ENCODE measurements at places on chromosomes 16 and 17. TPM values are rescaled to one million over a fixed set of nuclear protein-coding genes. Genes with fewer than 3 reads are reported as not detected.

BCL7C gene
- 25.6 TPM for total RNA-seq

DNA sequence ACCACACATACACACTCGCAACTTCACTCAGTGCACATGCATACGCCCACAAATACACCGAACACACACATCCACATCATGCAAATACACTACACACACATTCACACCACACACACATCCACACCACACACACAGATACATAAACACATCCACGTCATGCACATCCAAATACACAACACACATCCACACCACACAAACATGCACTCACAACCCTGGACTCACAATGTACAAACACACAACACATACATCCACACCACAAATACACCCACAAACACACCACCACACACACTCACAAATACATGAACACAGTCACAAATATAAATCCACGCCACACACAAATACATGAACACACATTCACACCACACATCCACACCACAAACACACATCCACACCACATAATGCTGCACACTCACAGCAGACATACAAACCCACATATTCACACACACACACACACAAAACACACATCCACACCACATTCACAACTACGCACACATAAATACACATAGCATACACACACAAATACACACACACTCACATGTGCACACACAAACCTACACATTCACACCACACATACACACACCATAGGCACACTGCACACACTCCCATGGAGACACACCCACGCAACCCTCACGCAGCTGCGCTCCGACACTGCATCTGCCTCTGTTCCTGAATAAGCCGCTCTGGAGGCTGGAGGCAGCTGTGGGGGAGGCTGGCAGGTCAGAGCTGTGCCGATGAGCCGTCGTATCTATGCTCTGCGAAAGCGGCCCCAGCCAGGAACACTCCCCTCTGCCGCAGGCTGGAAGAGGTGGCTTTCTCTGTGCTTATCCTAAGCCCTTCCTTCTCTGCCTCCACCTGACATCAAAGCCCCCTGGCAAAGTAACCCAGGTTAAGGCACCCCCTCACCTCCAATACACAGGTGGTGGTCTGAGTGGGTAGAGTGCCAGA, 141.8 kb downstream of the GRIN2A start:
- no peaks in the 10 kb centered on the region for H3K4me1 ChIP-seq
- no peak for DNase-seq
- H3K27ac ChIP-seq, result no peak overlapping the region
- no peaks in the 10 kb centered on the region for H3K36me3 ChIP-seq

HIGD1B gene
- total RNA-seq, result not detected

GRCh38 chr17:68431661-68432071, 25.6 kb downstream of the WIPI1 start:
- H3K27ac ChIP-seq, result peak overlapping the region; percentile 9
- peaks cover 17% of the 10 kb centered on the region for H3K4me1 ChIP-seq

HOXB7 gene
- total RNA-seq, result 1.7 TPM

RBFOX1 gene
- not detected for total RNA-seq

DNA sequence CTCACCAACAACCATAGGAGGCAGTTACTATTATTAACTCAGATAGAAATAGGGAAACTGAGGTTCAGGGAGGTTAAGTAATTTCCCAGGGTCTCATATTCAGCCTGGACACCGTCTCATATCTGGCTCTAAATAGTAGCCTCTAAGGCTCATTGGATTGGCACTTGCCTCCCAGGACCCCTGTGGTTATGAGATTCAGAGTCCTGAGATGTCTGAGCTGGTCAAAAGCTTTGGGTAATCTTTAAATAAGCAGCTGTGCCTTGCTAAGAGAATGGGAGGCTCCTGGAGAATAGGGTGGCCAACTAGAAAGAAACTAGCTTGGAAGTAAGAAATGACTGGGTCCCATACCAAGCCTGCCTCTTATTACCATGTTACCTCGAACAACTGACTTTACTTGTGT, 50.3 kb upstream of the CRHR1 start:
- DNase-seq, result no peak
- H3K4me1 ChIP-seq, result no peaks in the 10 kb centered on the region
- H3K36me3 ChIP-seq, result peaks cover 1% of the 10 kb centered on the region
- H3K4me3 ChIP-seq, result no peak overlapping the region
- H3K27ac ChIP-seq, result no peak overlapping the region
- peaks cover 34% of the 10 kb centered on the region for H3K27me3 ChIP-seq

DNA sequence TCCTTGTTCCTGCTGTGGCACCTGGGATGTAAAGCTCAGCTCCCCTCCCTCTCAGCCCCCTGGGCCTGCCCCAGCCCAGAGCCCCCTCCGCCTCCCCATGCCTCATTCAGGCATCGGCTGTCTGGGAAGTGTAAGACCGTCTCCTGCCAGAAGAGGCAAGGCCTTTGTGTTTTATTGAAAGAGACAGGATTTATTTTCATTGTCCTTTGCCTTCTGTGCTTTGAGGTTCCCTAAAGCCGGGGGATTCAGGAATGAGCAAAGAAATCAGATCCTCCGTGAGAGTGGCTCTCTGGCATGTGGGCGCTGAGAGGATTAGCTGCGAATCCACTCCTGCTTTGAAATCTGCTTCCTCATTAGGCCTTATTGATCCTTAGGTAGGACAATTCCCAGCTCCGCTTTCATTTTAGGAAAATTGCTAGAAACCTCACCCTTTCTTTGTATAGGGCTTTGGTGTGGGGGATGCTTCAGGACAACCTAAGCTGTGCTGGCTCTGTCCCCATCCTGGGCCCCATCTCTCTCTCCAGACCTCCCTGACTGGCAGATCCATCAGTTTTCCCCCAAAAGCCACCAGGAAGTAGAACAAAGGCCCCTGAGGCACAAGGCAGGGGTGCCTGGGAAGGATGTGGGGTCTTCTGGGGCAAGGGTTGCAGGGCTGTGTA, 211.5 kb upstream of the TNRC6C start:
- H3K36me3 ChIP-seq, result no peaks in the 10 kb centered on the region
- H3K4me1 ChIP-seq, result no peaks in the 10 kb centered on the region
- DNase-seq, result no peak

TBC1D3I gene
- total RNA-seq, result 1.1 TPM

DNA sequence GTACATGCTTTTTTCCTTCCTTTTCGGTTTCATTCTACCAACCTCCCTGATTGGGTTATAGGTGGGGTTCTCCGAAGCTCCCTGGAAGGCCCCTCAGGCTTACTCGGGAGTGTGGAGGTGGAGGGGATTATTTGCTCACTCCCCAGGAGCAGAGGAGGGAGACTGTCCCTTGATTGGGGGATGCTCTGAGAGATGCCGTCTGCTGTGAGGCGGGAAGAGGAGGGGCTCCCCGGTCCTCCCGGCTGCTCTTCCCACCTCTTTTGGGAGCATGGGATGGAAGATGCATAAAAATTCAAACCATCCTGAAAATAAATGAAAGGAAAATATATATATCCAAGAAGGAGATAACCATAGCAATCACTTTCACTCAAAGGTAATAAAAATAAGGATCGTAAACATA, 16.1 kb upstream of the RPTOR start:
- no peaks in the 10 kb centered on the region for H3K36me3 ChIP-seq
- H3K4me1 ChIP-seq, result no peaks in the 10 kb centered on the region
- no peak overlapping the region for H3K4me3 ChIP-seq
- DNase-seq, result no peak
